ENCODE measurements at places on chromosomes 13 and 19. TPM values are rescaled to one million over a fixed set of nuclear protein-coding genes. Genes with fewer than 3 reads are reported as not detected.
A peak's percentile ranks its signal among the peaks of the same experiment; 100 is the strongest.

- no peak for DNase-seq
Observed at GRCh38 chr19:29745253-29745652, 30.2 kb upstream of the C19orf12 start.

DNA sequence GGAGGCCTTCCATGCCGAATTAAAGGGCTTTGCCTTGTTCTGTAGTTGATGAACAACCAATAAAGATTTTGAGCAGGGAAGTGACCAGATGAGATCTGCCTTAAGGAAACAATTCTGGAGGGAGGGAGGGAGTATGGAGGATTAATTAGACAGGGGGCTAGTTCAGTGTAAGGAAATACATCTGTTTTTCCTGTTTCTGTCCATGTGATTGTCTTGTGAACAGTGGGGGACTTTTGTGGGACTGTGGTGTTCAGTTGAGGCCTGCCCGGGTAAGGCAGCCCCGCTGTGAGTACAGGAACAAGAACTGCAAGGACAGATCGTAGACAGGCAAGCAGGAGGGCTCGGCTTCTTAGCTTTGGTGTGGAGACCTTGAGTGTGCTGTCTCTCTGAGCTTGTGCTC lies 59.0 kb downstream of the DGKH start:
- DNase-seq, result no peak

OR7C1 gene
- not detected for total RNA-seq

GRCh38 chr13:100573121-100573520 lies 15.5 kb downstream of the GGACT start:
- DNase-seq, result peak; percentile 33

DNA sequence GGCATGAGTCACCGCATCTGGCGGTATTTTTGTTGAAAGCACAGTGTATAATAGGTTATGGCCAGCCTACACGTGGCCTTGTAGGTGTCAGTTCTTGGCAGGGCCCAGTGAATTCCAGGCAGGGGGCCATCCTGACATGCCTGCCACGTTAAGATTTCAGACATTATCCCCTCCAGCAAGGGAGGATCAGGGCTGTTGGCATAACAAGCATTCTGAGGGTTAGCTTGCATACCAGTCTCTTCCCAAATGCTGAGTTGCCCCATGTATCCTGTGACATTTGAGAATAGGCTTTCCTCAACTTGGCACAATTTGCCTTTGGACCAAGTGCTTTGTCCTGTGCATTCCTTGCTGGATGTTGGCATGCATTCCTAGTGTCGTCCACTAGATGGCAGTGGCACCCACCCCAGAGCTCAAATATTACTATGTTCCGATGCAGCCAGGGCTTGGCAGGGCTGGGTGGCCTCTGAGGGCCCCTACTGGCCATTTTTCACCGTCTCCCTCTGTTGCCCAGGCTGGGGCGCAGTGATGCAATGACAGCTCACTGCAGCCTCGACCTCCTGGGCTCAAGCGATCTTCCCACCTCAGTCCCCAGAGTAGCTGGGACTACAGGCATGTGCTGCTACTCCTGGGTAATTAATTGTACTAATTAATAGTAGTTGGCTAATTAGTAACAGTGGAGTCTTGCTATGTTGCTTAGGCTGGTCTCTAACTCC lies 31.2 kb downstream of the NLRP12 start:
- peak; percentile 81 for DNase-seq

GRCh38 chr19:46607448-46607841 lies 6.3 kb downstream of the CALM3 start:
- DNase-seq, result no peak

RDH8 gene
- total RNA-seq, result not detected

- no peak for DNase-seq
Observed at GRCh38 chr19:39199025-39199424, 2.3 kb downstream of the NCCRP1 start.

DNA sequence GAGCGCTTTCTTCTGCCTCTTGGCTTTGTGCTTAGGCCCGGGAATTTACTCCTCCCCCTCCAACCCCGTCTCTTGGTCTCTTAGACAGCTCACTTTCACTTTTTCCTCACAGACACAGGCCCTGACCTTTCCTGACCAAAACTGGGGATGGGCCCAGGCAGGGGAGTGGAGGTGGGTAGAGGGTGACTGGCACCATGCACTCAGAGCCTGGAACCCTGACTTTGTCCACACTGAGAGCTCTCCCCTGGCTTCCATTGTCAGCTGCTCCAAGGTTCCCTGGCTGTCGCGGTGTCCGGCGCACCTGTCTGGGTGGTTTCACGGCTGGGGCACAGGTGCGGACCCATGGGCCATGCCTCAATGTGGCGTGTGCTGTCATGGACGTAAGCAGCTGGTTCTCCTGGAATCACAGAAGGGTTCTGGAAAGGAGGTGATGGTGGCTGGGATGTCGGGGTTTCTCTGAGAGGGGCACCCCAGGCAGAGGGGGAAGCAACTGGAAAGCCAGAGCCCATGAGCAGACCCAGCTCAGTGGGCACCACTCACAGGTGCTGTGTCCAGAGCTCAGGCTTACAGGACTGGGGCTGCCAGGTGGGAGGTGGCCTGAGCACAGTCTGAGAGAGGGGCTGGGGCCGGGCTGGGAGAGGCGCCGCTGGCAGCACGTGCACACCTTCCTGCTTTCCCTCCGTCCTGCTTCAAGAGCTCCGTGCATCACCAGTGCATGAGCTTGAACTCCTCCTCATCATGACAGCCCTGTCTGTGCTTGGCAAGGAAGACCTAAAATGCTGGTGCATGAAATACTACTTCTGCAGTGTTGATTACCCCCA lies 28.0 kb upstream of the C1QTNF9 start:
- no peak for DNase-seq

DNA sequence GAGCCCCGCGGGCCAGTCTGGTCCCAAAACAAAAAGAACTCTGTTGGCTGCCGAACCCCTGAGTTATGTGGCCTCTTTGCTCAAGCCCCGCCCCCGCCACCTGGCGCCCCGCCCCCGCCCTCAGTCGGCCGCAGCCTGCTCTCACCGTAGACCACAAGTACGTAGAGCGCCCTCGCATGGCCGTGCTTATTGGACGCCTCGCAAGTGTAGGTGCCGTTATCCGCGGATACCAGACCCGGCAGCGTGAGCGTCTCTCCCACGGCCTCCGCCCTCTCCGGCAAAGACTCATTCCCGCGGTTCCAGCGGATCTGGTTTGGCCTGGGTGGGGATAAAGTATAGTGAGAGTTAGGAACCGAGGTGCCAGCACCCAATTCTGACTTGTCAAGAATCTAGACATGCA lies 5.5 kb upstream of the ZNF428 start:
- DNase-seq, result peak; percentile 36

- DNase-seq, result no peak
Observed at GRCh38 chr13:112859817-112860190, 109.2 kb upstream of the MCF2L start.

GRCh38 chr19:39698535-39698934 lies 5.7 kb upstream of the LGALS14 start:
- DNase-seq, result no peak

Measured in left ventricle myocardium inferior (tissue), 1 donor.